ENCODE measurements at places on chromosomes 12 and 14.

- DNase-seq, result no peak
These were observed 298.4 kb downstream of the TRHDE start for GRCh38 chr12:72570601-72571000.

- no peak for DNase-seq
These were observed 180.9 kb downstream of the SRGAP1 start for GRCh38 chr12:64025174-64025958.

- DNase-seq, result no peak
These were observed 71.3 kb upstream of the GNG2 start for GRCh38 chr14:51789114-51789513.

GRCh38 chr12:97877404-97877803 is 414.8 kb downstream of the RMST start:
- DNase-seq, result no peak

GRCh38 chr14:91047174-91047753 is 13.2 kb downstream of the RPS6KA5 start:
- DNase-seq, result no peak

- no peak for DNase-seq
These were observed 66.2 kb upstream of the PTGR2 start for GRCh38 chr14:73785336-73785833.

- no peak for DNase-seq
These were observed 9.8 kb downstream of the NPC2 start for GRCh38 chr14:74483321-74483720.

DNA sequence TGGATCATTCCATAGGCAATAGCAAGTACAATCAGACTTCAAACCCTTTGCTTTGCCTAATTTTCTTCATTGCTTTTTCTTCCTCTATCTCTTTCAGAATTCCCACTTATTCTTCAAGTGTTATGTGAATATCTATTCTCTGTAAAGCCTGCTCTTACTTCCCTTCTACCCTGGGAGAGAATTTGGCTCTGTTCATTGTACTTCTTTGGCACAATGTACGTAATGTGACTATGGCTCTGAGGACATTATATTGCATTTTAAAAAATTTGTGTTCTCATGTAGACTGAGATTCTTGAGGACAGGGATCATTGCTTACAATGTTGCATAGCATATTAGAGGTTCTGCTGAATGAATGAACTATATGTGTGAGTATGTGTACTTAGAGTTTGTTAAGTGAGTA is 16.9 kb upstream of the PRICKLE1 start:
- DNase-seq, result no peak
